ENCODE measurements at places on chromosomes 1 and 21.

DNA sequence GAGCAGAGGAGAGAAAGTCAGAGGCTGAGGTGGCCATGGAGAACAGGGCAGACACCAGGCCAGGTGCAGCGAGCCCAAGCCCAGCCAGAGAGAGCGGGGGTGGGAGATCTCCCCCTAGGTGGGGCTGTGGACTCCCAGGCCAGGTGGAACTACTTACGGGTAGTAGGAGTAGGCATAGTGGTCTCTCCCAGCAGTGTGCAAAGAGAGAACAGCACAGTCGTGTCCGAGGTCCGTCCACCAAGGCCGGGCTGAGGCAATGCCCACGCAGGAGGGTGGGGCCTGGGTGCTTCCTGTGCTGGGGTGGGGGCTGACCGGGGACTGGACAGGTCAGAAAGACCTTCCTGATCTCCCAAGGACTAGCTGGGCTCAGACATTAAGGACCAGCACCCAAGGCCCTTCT, 263.7 kb downstream of the PTPRU start:
- DNase-seq, result no peak

DNA sequence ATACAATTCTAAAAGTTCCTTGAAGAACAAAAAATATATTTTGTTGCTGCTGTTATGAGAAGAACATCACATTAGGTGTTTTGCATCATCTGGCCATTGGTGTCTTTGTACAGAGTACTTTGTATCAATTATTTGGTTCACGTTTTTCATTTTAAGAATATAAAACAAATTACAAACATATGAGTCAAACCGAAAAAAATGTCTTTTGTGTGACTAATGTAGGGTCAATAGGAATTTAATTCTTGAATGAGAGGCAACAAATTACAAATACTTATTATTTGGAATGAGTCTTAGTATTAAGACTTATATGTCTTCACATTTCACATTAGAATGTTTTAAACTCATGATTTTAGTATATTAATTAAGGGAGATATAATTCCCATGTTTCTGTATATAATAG, 54.8 kb downstream of the NR5A2 start:
- no peak for DNase-seq

- no peak for DNase-seq
Measured at GRCh38 chr1:100217834-100218233, 31.8 kb downstream of the DBT start.

DNA sequence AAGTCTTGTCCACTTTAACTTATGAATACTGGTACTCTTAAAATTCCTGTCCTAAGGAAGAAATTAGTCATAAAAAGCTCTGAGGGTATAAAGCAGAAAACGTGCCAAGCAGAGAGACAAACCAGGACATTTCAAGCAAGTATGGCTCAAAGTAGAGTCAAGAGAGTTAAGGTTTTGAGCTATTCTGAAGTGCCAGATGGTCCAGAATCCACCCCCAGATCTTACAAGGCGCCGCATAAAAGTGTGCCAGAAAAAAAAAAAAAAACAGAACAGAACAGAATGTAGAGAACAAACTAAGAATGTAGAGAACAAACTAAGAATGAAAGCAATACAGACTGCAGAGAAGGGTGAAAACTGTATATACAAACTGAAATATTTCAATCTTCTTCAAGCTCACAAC, 12.5 kb downstream of the EPS15 start:
- DNase-seq, result peak; percentile 32

DNA sequence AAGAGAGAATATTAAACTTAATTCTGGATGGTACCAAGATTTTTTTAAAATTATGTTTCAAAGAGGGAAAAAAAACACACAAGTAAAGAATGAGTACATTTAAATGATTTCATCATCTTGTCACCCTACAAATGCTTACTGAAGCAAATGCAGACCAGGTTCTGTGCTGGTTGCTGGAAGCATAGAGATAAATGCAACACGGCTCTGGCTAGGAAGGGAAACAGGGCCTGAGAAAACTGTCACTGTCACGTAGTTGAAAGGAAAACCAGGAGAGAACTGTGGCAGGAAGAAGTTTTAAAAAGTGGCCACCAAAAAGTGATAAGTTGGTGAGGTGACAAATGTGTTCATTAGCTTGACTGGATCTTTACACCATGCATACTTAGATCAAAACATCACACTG, 336.9 kb upstream of the NFIA start:
- no peak for DNase-seq

DNA sequence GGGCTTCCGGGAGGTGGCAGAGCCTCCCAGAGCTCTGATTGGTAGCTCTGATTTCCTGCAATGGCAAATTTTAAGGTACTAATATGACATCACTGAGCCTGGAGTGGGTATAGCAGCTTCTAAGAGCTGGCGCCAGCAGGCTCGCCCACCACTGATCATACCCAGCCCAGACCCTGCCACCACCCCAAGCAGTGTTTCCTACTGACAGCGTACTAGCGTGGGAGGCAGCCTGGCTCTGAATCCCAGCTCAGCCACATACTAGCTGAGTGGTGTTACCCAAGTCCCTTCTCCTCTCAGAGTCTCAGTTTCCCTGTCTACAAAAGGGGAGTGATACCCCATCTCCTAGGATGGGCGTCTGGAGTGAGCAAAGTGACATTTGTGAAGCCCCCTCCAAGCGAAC, 13.0 kb upstream of the ALDH4A1 start:
- DNase-seq, result no peak

- DNase-seq, result no peak
Measured at GRCh38 chr1:209176866-209177430, 406.6 kb upstream of the CAMK1G start.

DNA sequence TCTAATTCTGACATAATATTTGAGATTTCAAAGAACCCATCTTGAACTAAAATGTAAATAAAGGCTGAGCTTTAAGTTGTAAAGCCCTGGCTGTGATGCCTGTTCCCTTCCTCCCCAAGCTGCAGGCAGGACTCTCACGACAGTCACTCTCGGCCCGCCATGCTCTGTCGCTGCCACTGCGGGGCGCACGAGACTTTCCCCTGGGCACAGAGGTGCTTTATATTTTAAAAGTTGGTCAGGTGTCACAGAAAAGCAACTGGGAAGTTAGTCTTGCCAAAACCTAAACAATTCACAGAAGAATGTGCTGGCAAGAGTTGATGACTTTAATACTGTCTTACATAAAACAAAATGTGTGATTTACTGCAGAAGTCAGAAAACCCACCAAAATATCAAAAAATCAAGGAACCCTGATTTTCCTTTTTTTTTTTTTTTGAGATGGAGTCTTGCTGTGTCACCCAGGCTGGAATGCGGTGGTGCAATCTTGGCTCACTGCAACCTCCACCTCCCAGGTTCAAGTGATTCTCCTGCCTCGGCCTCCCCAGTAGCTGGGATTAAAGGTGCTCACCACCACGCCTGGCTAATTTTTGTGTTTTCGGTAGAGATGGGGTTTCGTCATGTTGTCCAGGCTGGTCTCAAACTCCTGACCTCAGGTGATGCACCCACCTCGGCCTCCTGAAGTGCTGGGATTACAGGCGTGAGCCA, 10.7 kb downstream of the LRRC47 start:
- peak; percentile 47 for DNase-seq

DNA sequence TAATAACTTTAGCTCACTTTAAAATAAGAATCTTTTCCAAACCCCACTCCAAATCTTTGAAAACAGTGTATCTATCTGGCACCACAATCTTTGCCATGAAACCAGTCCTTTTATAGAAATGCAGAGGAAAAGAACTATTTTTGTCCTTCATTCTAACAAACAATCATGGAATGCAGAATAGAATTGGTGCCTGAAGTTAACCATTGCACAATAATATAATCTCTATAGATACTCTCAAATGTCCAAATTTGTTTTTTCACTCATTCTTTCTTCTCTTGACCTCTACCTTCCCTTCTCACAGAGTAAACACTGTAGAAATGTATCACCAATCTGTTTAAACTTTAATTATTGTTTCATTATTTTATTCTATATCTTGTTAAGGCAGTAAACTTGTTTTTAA, 34.8 kb downstream of the TTLL7 start:
- DNase-seq, result no peak
